ENCODE measurements at places on chromosomes 11 and 22.

GRCh38 chr11:64352099-64352994 lies 6.6 kb upstream of the RPS6KA4 start:
- DNase-seq: no peak

GRCh38 chr11:115193914-115194801 lies 310.1 kb downstream of the CADM1 start:
- no peak for DNase-seq

GRCh38 chr22:46114518-46115387 lies 35.6 kb upstream of the PPARA start:
- no peak for DNase-seq

DNA sequence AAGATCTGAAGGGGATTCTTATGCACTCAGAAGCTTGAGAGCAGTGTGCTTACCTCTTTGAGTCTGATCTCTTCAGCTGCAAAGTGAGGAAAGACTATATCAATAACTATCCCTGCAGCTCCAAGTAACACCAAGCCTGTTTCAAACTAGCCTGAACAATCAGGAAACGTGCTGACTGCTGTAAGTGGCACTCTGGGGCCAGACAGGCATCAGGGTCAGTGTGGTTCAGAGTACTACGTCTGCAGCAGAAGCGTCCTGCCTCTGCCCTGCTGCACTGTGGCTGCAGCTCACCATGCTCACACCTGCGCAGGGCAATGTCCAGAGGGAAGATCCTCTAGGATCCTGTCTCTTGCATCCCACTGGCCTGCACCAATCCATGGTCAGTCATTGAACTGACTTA lies 25.5 kb upstream of the LINC01488 start:
- DNase-seq: no peak

DNA sequence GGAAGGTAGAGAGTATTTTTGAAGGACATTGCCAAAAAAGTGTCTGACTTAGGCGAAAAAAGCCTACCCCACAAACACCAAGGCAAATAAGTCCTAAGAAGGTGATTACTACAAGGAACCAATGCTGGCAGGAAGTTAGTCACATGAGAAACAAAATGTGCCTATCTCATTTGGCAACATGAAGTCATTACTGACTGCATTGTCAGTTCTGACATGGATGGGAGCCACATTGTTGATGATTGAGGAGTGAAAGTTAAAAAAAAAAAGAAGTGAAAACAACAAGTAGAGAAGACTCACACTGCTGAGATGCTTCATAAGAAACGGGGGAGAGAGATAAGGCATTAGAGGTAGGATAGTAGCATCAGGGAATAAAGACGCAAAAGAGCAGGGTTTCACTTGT lies 141.5 kb upstream of the FAT3 start:
- DNase-seq: no peak

DNA sequence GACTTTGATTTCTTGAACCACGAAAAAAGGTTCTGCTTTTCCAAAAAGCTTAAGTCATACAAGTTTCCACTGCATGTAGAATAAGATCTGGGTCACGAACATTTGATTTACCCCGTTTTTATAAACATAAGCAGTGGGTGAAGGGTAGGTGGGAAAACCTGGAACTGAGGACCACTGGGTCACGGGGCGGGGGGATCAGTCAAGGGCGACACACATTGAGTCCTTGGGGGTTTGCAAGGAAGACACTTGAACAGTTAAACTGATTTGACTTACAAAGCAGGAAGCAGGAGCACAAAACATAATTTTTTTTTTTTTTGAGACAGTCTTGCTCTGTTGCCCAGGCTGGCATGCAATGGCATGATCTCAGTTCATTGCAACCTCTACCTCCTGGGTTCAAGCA lies 10.9 kb downstream of the FADS3 start:
- DNase-seq: no peak

DNA sequence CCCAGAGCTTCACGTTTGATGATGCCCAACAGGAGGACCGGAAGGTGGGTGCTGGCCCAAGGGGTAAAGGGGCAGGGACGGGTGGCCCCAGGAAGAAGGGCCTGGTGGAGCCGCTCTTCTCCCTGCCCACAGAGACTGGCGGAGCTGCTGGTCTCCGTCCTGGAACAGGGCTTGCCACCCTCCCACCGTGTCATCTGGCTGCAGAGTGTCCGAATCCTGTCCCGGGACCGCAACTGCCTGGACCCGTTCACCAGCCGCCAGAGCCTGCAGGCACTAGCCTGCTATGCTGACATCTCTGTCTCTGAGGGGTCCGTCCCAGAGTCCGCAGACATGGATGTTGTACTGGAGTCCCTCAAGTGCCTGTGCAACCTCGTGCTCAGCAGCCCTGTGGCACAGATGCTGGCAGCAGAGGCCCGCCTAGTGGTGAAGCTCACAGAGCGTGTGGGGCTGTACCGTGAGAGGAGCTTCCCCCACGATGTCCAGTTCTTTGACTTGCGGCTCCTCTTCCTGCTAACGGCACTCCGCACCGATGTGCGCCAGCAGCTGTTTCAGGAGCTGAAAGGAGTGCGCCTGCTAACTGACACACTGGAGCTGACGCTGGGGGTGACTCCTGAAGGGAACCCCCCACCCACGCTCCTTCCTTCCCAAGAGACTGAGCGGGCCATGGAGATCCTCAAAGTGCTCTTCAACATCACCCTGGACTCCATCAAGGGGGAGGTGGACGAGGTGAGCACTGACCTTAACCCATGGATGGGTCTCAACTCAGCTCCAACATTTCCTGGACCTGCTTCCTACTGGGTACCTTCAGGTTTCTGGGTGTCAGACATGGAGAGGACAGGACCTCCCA lies 2.0 kb downstream of the RIC8A start:
- DNase-seq: no peak

DNA sequence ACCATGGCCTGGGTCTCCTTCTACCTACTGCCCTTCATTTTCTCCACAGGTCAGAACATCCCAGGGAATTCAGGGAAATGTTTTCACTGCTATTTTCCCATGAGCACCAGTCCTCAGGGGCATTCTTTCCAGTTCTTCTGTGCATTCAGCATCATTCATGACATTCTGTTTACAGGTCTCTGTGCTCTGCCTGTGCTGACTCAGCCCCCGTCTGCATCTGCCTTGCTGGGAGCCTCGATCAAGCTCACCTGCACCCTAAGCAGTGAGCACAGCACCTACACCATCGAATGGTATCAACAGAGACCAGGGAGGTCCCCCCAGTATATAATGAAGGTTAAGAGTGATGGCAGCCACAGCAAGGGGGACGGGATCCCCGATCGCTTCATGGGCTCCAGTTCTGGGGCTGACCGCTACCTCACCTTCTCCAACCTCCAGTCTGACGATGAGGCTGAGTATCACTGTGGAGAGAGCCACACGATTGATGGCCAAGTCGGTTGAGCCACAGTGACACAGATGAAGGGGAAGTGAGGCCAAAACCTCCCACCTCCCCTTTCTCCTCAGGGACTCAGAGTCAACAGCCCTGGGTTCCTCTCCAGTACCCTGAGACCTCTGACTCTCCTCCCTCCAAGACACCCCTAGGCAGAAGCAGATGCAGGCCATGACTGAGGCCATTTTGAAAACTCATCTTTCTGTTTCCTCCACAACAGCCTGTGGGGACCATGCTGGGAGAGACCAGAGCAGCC lies 15.9 kb upstream of the IGLL5 start:
- no peak for DNase-seq

GRCh38 chr22:16866167-16866566 lies 41.0 kb upstream of the XKR3 start:
- DNase-seq: no peak

DNA sequence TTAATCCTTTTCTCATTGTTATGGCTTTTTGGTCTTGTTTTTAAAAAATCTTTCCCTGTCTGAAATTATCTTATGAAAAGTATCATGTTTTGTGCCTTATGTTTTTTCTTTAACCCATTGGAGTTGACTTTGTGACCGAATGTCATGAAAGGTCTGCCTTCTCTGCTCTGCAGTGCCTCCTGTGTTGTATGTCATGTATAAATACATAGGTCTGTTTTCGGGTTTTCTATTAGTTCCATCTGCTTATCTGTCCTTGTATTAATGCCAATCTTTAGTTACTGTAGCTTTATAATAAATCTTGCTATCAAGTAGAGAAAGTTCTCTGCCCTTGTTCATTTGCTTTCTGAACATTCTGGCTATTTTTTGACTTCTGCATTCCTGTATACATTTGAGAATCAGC lies 73.0 kb downstream of the ZBTB44 start:
- DNase-seq: no peak

DNA sequence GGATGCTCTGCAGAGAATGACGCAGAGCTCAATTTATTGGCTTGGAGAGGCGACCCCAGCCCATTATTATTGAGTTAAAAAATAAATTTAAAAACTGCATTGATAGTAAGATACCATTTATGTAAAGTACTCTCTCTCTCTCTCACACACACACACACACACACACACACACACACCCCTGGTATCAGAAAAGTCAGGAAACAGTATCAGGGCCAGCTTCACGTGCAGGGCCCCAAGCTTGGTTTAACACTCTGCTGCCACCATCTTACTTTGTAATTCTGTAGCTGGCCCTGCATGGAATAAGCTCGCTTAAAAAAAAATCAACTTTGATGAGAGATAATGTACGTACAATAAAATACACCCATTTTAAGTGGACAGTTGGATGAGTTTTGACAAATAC lies 59.8 kb upstream of the CD5 start:
- DNase-seq: no peak

- no peak for DNase-seq
Measured at GRCh38 chr11:127639916-127640315, 639.3 kb upstream of the KIRREL3 start.

DNA sequence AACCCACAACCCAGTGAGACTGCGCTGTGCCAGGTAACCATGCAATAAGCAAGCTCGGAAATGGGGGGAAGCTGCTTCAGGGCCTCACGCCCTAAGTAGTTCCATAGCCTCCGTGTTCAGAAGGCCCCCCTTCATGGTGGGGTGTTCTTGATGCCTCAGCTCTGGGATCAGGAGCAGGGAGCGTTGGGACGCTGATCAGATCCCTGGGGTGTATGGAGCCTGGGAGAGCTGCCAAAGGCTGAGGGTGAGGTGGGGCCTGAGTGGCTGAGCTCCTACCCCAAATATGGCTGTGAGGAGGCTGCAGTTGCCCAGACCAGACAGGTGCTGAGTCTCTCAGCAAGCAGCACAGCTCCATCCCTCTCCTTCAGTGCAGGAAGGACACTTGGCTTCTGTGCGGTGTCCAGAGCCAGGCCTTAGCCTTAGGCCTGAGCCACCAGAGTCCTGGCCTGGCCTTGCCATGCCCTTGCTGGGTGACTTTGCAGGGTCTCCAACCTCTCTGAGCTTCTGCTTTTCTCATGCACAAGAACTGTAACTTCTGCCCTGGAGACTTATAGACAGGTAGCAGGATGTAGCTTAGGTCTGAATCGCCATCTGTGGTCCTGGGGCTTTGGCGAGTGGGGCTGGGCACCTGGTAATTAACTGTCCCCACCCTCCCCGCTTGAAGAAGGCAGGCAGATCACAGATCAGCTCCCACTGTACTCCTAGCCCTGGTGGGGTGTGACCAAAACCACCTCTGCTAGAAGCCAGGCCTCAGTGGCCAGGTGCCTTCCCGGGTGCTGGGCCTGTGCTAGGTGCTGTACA lies 5.3 kb downstream of the MMP11 start:
- DNase-seq: no peak

GRCh38 chr11:16841984-16842383 lies 103.5 kb downstream of the C11orf58 start:
- peak; percentile 55 for DNase-seq

DNA sequence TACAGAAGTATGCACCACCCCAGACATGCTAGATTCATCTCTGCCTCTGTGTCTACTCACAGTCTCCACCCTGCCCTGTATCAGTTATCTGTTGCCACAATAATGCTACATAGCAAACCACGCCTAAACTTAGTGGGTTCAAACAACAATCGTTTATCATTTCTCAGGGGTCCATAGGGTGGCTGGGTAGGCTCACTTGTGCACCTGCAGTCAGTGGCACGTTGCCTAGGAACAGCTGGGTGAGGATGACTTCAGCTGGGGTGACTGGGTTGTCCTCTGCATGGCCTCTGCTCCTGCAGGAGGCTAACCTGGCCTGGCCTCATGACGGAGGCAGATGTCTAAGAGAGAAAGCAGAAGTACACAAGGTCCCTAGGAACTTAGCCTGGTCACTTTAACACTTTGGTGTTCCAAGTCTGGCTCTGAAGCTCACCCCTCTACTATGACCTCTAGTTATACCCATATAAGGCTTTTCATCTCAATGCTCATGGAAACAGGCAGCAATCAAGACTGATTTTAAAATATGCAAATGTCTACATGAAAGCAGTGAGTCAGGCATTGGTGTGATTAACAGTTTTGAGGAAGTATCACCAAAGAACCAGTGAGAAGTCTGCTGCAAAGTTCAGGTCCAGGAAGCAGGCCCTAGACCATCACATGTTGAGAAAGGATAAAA lies 10.7 kb downstream of the OLFML1 start:
- no peak for DNase-seq

DNA sequence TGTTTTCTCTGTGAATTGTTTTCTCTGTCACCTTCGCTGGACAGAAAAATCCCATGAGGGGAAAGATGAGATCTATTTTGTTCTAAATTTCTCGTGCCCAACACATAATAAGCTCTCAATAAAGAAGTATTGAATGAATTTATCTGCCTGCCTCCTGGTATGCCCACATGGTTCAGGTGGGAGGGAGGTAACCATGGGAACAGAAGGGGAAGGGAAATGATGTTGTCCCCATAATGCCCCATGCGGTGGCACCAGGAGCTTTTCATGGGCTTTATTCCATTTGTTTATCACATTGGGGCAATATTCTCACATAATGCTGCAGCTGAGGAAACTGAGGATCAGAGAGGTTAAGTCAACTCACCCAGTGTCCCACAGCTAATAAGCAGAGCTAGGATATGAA lies 8.7 kb downstream of the USH1C start:
- DNase-seq: no peak

DNA sequence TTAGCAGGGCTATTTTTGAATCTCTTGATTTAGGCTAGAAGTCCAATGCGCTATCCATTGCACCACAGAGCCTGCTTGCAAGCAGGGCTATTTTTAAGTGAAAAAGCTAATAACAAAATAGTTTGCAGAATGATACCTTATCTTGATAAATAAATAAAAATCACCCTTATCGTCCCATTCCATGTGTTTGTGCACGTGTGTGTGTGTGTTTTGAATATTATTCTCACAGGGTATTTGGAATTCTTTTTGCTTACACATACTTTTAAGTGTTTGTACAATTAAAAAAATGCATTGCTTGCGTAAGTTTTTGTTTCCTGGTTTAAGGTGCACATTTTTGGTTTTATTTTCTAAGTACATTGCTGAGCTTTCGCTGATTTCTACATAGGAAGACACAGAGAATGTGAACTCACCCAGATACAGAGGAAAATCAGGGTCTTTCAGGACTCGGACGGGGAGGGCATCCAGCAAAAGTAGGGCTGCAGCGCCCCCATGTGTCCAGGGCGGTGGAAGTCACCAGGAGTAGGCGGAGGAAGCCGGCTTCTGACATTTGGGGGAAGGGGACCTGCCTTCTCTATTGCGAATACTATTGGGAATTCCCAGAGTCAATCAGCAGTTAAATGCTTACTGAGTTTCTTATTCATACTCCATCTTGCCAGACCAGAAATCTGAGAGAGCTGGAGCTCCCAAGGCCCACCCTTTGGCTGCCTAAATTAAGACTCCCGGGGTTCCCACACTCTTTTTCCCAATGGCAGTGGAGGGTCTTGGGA lies 27.3 kb downstream of the SLC1A2 start:
- DNase-seq: peak; percentile 57
